Myometrial cell (primary cell): ENCODE measurements at places on chromosomes 13 and 19. TPM values are rescaled to one million over a fixed set of nuclear protein-coding genes. Genes with fewer than 3 reads are reported as not detected.

CD22 gene
- total RNA-seq: 0.71 and 1.4 TPM in 2 replicates

CPAMD8 gene
- total RNA-seq: 0.71 and 2.6 TPM in 2 replicates

ACER1 gene
- not detected in 2 replicates for total RNA-seq

CYP2F1 gene
- total RNA-seq: not detected in 2 replicates

IZUMO4 gene
- total RNA-seq: 0.86 TPM in 1 of 2 replicates, not detected in the other

KISS1R gene
- total RNA-seq: 0.18 TPM in 1 of 2 replicates, not detected in the other

ZNF730 gene
- total RNA-seq: under 0.01 TPM in 2 replicates

ZNF541 gene
- total RNA-seq: not detected in 2 replicates

PALM3 gene
- not detected in 2 replicates for total RNA-seq

ZNF45 gene
- total RNA-seq: 5.8 and 6.4 TPM in 2 replicates

MED25 gene
- total RNA-seq: 26.2 and 27.3 TPM in 2 replicates

MBD3L2 gene
- total RNA-seq: not detected in 2 replicates

CEACAM21 gene
- not detected in 2 replicates for total RNA-seq

HPN gene
- not detected in 2 replicates for total RNA-seq

LYPD3 gene
- 0.18 TPM in 1 of 2 replicates, not detected in the other for total RNA-seq

ZNF615 gene
- 2.3 and 4.6 TPM in 2 replicates for total RNA-seq

NUMBL gene
- total RNA-seq: 28.8 and 51.6 TPM in 2 replicates

COL4A2 gene
- total RNA-seq: 257 TPM in 2 replicates

NLRP9 gene
- total RNA-seq: not detected in 2 replicates

NOTCH3 gene
- total RNA-seq: 10.7 and 12.2 TPM in 2 replicates

TNFSF13B gene
- 0.29 and 2.3 TPM in 2 replicates for total RNA-seq

CEACAM20 gene
- total RNA-seq: not detected in 2 replicates

EFNA2 gene
- not detected in 2 replicates for total RNA-seq
